SK-N-MC (cell line): ENCODE measurements at places on chromosomes 5 and 9.

- no peak for DNase-seq
Observed at GRCh38 chr5:165057145-165057544, 1551.7 kb downstream of the MAT2B start.

GRCh38 chr9:99430301-99430700 lies 208.2 kb downstream of the SEC61B start:
- no peak for DNase-seq

- DNase-seq, result no peak
Observed at GRCh38 chr9:100082782-100083181, 16.0 kb downstream of the ERP44 start.

DNA sequence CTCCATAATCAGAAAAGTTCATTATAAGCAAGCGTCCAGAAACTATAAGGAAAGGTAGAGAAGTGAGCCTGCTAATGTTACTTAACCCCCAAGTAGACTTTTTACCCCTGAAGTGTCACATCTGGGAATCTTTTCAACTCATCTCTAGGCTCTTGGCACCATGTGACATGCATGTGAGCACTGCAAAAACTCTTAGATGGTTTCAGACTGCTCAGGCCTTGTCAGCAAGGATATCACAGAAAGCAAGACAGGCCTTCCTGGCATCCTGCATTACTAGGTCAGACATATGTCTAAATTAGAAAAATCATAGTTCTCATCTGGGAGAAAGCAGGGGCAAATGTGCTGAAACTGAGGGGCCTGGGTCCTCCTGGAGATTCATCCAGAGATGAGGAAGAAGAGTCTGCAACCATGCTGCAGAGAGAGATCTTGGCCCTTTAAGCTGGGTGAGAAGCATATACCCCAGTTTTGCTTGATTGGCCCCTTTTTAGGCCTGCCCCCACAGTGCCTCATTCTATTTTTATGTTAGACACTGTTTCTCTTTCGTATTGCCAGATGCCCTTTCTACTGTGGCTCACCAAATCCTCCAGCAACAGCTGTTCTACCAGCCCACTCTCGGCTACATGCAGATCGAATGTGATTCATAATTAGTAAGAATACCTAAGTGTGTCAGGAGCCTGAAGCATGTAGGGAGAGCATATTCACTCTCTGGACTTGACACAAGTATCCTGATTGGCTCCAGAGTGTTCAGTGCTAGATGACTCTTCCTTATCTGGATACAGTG lies 19.0 kb downstream of the TMEM8B start:
- no peak for DNase-seq
